Esophagus muscularis mucosa (tissue), 4 donors: ENCODE measurements at places on chromosomes 12 and 14.
A peak's percentile ranks its signal among the peaks of the same experiment; 100 is the strongest.

DNA sequence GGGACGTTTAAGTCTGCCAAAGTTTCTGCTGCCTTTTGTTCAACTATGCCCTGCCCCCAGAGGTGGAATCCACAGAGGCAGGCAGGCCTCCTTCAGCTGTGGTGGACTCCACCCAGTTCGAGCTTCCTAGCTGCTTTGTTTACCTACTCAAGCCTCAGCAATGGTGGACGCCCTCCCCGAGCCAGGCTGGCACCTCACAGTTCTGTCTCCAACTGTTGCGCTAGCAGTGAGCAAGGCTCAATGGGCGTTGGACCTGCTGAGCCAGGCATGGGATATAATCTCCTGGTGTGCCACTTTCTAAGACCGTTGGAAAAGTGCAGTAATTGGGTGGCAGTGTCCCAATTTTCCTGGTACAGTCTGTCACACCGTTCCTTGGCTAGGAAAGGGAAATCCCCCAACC, 444.7 kb downstream of the FLRT2 start:
- DNase-seq, result no peak

- no peak for DNase-seq
Measured at GRCh38 chr12:110217996-110218674, 62.9 kb upstream of the ATP2A2 start.

DNA sequence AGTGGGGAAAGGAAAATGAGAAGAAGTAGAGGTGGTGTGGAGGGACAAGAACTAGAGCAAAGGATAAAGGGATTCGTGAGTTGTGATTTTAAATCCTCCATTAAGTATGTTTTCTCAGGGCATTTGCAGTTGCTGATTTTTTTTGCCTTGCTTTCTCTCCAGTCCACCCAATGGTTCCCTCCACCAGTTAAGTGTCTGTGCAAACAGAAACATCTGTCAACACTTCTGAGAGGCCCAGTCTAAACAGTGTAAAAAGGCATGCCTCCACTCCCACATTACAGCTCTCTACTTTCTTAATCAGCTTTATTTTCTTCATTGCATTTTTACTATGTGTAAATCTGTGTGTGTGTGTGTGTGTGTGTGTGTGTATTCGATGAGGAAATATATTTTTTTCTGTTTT, 141.2 kb downstream of the PPFIA2 start:
- DNase-seq, result no peak

DNA sequence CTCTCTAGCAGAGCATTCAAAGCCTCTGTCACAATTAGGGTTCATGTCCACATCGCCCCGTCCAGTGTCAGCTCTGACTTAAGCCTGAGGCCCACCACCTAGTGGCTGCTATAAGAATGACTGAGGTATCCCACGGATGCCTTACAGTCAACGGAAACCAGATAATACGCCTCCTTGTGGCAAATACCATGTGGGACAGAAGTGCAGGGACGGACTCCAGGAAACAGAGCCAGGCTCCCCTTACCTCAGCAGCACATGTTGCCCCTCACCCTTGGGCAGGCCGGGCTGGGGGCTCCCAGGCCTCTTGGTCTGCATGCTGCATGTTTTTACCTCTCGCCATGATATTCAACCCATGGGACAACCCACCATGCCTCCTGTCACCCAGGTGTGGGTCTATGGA, 86.3 kb downstream of the VWF start:
- DNase-seq, result no peak

- no peak for DNase-seq
Measured at GRCh38 chr12:109581856-109582255, 8.3 kb downstream of the MVK start.

- DNase-seq, result no peak
Measured at GRCh38 chr12:3990501-3991280, 117.5 kb upstream of the PARP11 start.

GRCh38 chr14:79584679-79585078, 626.6 kb downstream of the DIO2 start:
- DNase-seq, result no peak

- DNase-seq, result no peak
Measured at GRCh38 chr12:120581998-120582397, 796 bp upstream of the POP5 start.

- no peak for DNase-seq
Measured at GRCh38 chr12:71567537-71567936, 96.1 kb downstream of the ZFC3H1 start.

DNA sequence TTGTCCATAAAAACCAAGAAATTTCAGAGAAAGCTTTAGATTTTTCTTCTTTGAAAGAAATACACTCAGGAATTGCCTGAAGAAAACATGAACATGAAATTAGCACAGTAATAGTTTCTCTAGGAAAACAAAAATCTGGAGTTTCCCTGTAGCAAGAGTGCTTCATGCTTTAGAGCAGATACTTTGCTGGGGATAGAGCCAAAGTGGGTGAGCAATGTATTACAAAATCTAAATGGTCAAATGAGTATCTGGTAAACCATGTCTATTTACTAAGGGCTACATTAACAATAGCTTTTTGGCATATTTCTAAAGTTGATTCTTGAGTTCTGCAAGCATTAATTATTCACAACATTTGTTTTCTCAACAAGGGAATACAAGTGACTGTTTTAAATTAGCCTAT, 26.2 kb downstream of the AVPR1A start:
- no peak for DNase-seq

DNA sequence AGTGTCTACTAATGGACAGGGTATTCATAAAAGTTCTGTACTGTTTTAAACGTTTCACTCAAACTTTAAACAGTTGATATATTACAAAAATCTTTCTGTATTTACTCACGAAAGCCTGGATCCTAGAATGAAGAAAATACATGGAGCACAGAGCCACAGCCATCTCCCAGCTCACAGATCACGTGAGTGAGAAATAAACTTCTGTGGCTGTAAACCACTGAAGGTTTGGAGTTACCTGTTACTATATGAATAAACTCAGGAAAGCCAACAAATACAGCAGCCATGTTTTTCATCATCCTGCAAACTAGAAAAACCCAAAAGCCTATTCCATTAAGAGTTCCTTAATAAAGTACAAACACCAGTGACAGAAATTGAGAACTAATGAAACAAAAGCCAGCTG, 867 bp upstream of the TDG start:
- no peak for DNase-seq

GRCh38 chr14:86858031-86858430, 1135.0 kb downstream of the GALC start:
- DNase-seq, result no peak

DNA sequence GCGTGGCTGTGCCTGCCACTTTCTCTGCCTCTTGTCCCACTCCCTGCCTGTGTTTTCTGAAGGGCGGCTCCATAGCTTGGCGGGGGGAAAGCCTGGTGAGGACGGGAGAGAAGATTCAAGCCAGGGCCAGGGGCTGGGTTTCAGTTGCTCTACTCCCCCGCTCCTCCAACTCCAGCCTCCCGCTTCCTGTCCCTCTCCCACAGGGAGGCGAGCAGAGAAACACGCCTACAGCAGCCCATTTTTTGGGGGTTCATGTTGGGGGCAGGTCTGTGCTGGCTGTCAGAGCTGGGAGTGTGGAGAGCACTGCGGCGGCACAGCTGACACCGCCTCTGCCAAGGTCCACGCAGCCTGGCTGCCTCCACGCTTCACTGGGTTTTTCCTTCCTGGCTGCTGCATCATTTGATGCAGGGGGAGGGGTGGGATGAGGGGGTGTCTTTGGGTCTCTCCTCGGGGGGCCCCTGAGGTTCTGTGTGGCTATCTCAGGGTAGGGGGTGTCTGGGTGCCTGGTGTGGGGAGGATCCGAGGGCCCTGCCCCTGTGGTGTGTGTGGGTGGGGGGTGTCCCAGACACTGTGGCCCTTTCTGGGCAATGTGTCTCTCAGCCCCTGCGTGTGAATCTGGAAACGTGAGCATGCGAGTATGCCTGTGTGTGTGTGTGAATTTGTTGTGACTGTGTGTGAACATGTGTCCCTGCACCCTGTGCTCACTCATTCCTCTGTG, 10.7 kb upstream of the KRT80 start:
- no peak for DNase-seq

- DNase-seq, result no peak
Measured at GRCh38 chr12:101021442-101021841, 188.6 kb downstream of the SLC5A8 start.

- DNase-seq, result no peak
Measured at GRCh38 chr12:89983622-89984021, 275.0 kb upstream of the ATP2B1 start.

- no peak for DNase-seq
Measured at GRCh38 chr12:67394550-67394949, 125.4 kb downstream of the CAND1 start.

- DNase-seq, result no peak
Measured at GRCh38 chr12:104480826-104481440, 24.2 kb downstream of the CHST11 start.

DNA sequence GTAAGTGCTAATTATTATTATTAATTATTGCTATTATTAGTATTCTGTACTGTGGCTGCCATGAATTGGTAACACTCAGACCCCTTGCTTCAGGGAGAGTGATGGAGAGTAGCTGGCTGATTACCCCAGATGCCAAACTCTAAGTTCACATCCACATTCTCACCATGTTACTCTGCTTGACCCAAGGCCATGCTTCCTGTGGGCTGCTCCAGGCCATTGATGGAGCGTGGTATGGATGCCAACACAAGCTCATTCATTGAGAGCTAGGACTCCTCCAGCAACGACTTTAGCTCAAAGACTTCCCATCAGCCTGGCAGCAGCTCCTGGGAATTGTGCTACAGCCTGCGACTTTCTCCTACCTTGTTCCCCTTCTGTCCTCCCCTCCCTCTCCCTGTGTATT, 233.4 kb downstream of the MSRB3 start:
- DNase-seq, result no peak

GRCh38 chr12:5923751-5924150, 21.3 kb downstream of the ANO2 start:
- DNase-seq, result no peak

- no peak for DNase-seq
Measured at GRCh38 chr12:56425193-56425592, 24.0 kb downstream of the TIMELESS start.

GRCh38 chr12:85309125-85309566, 29.1 kb downstream of the ALX1 start:
- no peak for DNase-seq

GRCh38 chr14:60616461-60616959, 32.8 kb downstream of the SIX1 start:
- no peak for DNase-seq

DNA sequence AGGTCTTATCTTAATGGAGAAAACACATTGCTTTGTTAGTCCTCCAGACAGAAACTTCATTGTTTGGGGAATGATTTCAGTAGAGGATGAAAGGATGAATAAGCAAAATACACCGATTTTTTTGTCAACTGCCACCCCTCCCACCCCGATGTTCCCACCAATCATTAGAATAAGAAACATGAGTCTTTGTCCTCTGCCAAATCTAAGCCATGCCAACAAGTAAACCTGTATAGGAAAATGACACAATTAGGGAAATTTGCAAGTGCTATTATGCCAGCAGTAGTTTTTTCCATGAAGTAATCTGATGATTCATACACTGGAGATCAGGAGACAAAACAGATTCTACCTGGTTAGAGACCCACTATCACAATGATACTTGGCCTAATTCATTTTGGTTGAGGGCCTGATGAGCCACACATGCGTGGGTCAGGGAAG, 35.9 kb downstream of the FLRT2 start:
- DNase-seq, result no peak

DNA sequence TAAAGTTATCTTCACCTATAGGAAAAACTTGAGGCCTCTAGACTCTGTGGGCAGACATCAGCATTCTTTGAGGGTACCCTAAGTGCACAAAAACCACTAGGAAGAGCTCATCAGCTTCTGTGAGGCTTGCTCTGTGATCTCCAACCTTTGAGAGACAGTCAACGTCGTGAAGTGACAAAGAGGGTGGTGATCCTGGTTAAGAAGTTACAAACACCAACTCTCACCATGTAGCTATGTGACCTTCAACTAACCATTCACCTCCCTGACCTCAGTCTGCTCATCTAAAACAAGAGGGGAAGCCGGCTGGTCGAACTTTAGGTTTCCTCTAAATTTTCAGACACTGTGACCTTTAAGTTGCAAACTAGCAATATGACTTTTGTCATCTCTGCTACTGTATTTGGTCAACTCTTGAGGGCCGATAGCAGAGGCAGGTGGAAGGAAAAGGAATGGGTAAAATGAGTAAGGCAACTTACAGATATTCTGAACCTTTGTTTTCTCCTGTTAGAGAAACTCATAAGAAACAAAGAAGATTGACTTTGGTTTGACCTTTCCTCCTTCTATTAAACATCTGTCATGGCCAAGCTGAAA, 103.2 kb upstream of the PARP11 start:
- DNase-seq, result no peak

GRCh38 chr12:3150931-3151835, 74.0 kb downstream of the TSPAN9 start:
- no peak for DNase-seq

GRCh38 chr12:95393191-95393790, 80.7 kb upstream of the METAP2 start:
- DNase-seq, result no peak

GRCh38 chr12:109020796-109021380, at the start of gene SVOP:
TSS of gene SVOP (minus strand) at chr12:109021068. CDS start at chr12:109020868, 200 bp downstream.
- DNase-seq, result peak; percentile 92

- DNase-seq, result no peak
Measured at GRCh38 chr12:58761308-58761707, 159.0 kb downstream of the LRIG3 start.

GRCh38 chr12:26158078-26158764, 33.4 kb upstream of the BHLHE41 start:
- no peak for DNase-seq

DNA sequence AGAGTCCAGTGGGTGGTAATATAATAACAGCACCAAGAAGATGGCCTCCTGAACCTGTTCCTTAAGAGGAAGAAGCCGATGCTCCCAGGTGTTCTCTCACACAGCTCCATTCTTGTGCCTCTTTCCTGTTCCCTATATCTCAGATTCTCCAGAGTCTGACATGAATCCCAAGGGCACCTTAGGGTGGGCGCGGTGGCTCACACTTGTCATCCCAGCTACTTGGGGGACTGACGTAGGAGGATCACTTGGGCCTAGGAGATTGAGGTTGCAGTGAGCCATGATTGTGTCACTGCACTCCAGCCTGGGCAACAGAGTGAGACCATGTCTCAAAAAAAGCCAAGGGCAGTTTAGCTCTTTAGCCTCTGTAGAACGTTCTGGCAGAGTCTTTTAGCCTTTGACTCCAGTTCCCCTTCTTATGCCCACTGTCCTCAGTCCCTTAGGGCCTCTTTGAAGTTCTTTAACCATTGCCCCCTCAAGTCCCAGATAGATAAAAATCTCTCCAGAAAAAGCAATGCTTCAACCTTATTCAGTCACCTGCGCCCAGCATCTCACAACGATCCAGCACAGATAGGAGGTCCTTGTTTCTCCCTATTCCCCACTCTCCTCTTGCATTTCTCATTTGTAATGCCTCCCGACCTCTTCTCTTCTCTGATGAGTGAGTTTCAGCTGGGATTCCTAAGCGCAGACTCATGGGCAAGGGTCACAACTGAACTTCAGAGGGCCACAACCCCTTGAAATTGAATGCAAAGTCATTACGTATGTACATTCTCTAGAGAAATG, 4.7 kb downstream of the CCDC184 start:
- peak; percentile 72 for DNase-seq

GRCh38 chr12:54987611-54988231, 3.2 kb upstream of the TESPA1 start:
- DNase-seq, result no peak

- DNase-seq, result no peak
Measured at GRCh38 chr14:44576356-44576755, 69.3 kb upstream of the FSCB start.

GRCh38 chr12:2963154-2963759, 4.1 kb downstream of the TEAD4 start:
- no peak for DNase-seq

- DNase-seq, result no peak
Measured at GRCh38 chr14:105383083-105383730, 15.1 kb upstream of the TEX22 start.
